ENCODE measurements at places on chromosomes 11 and 22.
A peak's percentile ranks its signal among the peaks of the same experiment; 100 is the strongest.

- no peak overlapping the region for H3K4me3 ChIP-seq
- H3K27ac ChIP-seq, result no peak overlapping the region
- H3K4me1 ChIP-seq, result peaks cover 4% of the 10 kb centered on the region
- no peaks in the 10 kb centered on the region for H3K36me3 ChIP-seq
- DNase-seq, result no peak
Observed at GRCh38 chr11:75339685-75340409, 11.6 kb downstream of the ARRB1 start.

- DNase-seq, result peak; percentile 29
- no peaks in the 10 kb centered on the region for H3K27me3 ChIP-seq
- H3K4me1 ChIP-seq, result no peaks in the 10 kb centered on the region
- no peak overlapping the region for H3K27ac ChIP-seq
Observed at GRCh38 chr11:71221201-71221600, 31.2 kb downstream of the SHANK2 start.

GRCh38 chr11:6638429-6638828 is 17.2 kb downstream of the DCHS1 start:
- H3K27me3 ChIP-seq, result no peaks in the 10 kb centered on the region
- no peaks in the 10 kb centered on the region for H3K4me1 ChIP-seq
- no peaks in the 10 kb centered on the region for H3K36me3 ChIP-seq
- DNase-seq, result no peak
- H3K27ac ChIP-seq, result no peak overlapping the region
- no peak overlapping the region for H3K4me3 ChIP-seq

DNA sequence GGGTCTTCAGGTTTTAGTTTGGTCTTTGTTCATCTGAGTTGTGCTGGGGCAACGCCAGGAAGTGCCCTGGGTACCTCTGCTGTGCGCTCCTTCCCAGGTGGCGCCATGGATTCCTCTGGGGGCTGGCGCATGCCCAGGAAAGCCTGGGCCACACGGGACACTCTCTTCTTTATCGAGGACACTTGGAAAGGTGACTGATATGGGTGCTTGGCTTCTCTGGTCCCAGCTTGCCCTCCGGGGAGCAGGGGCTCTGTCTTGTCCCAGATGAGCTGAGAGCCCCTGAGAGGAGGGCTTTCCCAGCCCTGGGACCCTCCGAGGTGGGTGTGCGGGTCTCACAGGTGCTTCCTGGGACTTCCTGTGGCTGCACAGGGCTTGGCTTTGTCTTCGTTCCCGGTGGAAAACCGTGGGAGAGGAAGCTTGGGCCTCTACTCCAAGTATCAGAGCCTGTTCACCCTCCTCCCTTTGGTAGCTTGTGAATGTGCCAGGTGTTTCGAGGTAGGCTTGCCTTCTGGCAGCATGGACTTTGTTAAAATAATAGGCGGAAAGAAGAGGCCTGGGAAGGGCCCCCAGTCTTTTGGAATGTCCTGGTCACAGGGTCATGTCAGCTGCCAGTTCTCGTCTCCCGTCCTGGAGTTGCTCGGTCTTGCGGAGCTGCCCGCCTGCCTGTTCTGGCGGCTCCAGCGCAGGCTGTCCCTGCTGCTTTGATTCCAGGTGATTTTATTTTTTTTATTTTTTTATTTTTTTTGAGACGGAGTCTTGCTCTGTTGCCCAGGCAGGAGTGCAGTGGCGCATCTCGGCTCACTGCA is 10.1 kb upstream of the NEAT1 start:
- peak; percentile 29 for DNase-seq
- H3K27ac ChIP-seq, result no peak overlapping the region
- H3K36me3 ChIP-seq, result peaks cover 26% of the 10 kb centered on the region
- H3K4me1 ChIP-seq, result peaks cover 6% of the 10 kb centered on the region
- no peaks in the 10 kb centered on the region for H3K27me3 ChIP-seq

DNA sequence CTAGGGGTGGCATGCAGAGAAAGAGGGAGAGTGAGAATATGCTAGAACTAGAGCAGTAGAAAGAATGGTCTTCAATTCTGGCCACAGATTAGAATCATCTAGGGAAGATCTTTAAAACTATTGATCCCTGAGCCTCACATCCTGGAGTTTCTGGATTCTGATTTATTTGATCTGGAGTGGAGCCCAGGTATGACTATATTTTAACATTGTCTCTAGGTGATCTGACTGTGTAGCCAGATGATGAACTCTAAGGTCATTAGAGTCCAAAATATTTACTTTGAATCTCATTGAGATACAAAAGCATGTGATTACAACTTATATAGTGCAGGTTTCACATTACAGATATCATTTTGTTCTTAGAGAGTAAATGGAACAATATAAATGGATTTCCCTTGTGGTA is 79.7 kb downstream of the FDX1 start:
- DNase-seq, result no peak
- H3K4me1 ChIP-seq, result no peaks in the 10 kb centered on the region
